ENCODE measurements at places on chromosomes 2 and 18.

DNA sequence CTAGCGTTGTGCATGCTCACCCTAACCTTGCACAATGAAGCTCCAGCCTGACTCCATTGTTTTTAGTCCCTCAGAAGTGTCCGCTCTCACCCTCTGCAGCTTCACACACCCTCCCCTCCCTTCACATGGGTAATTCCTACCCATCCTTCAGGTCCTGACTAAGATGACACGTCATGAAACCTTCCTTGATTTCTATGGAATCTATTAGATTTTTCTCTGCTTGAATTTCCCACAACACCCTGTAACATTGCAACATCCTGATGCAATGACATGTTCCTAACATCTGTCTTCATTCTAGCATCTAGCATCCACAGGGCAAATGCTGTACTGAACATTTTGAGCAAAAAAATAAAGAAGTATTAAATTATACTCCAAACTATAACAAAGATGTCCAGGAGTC lies 77.0 kb upstream of the PID1 start:
- no peak for DNase-seq

DNA sequence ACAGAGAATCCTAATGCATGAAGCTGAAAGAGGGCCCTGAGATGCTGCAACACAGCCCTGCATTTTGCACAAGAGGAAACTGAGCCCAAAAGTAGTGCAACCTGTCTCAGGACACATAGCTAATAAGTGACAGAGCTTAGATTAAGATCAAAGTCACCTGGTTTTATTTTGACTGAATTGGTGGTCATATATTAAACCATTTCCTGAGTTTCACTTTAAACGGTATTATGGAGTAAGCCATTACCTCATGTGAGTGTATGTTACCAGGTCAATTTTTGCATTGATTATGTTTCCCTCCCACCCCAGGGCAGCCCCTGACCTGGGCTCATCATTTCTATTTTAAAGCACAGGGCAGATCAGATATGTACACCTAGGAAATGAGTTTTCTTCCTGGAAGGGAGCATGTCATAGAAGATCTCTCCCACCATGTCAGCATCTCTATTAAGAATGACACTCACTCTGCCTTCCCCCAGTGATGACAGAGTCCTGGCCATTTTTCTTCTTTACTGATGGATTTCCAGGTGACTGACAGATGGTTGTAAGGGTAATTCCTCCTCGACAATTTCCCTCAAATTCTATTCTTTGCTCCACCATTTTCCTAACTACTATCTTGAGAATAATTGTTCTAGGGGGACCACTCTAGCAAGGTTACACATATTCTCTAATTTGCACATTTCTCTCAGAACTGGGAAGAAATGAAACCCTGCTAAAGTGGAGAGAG lies 441.3 kb upstream of the SLC14A2 start:
- DNase-seq, result no peak

DNA sequence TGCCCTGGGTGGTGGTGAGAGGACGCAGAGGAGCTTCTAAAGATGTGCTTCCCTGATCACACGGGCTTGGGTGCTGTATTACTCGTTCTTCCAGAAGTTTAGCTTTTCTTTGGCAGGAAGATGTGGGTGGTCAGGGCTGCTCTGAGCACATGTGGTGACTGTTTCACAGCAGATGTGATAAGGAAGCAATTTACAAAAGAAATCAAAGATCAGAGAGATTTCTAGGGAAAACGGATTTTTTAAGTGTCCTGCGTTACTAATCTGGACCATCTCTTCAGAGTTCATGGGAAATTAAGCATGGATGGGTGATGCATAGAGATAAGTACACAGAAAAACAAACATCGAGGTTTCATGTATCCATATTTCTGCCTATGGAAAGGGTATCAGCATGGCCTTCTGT lies 99.4 kb downstream of the WDSUB1 start:
- no peak for DNase-seq

- peak; percentile 68 for DNase-seq
Measured at GRCh38 chr2:239192456-239192855, 208.4 kb downstream of the HDAC4 start.

DNA sequence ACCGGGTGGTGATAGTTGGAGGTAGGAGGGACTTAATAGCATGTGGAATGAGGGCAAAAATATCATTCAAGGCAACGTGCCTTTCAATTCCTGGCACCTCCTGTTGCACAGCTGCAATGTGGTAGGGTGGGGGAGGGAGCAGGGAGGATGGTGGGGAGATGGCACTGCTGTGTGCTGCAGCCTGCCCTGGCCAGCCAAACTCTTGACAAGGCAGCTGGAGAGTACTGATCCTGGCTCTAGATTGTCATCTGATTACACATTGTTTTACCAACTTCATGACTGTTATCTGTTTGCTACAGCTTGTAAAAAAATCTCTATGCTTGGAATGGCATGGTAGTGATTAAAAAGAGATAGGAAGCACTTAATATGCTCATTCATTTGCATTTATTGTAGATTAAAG lies 47.7 kb downstream of the PLCL1 start:
- DNase-seq, result no peak

DNA sequence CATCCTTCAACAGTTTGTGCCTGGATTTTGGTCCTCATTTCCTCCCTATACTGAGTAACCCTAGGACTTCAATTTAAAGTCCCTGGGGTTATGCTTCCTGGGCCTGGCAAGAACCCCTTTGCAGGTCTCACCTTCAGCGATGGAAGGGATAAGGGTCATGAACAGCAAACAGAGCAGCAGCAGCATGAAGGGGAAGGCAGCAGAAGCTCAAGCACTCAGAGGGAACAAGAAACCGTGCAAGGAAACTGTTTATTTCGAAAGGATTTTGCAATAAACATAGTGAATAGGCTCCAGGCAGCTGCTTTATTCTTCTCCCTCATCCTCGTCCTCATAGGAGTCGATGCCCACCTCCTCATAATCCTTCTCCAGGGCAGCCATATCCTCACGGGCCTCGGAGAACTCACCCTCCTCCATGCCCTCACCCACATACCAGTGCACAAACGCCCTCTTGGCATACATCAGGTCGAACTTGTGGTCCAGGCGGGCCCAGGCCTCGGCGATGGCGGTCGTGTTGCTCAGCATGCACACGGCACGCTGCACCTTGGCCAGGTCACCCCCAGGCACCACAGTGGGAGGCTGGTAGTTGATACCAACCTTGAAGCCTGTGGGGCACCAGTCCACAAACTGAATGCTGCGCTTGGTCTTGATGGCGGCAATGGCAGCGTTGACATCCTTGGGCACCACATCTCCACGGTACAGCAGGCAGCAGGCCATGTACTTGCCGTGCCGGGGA lies 2.8 kb upstream of the TUBA4B start:
- DNase-seq, result no peak

DNA sequence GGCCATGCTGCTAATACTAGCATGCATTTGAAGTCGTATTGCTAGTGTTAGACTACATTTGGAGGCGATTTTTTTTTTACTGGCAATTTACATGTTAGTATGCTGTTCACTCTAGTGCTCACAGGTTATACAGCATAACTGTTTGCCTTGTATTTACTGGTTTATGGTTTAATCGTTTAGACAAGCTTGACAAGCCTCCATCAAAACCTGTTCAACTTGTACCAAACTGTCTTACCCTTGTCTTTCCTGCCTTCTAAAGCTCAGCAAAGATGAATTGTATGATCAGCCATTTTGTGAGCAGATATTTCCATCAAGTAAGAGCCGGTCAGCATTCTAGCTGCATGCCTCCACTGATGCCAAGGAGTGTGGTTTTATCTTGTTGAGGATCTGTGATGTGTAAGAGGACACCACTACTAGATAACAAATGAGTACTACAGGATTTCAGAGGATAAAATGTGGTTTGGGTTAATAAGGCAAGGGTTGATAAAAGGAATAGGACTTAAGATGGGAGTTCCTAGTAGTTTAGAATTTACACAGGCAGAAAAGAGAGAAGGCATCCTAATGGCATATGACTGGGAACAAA lies 68.4 kb upstream of the ITM2C start:
- no peak for DNase-seq

DNA sequence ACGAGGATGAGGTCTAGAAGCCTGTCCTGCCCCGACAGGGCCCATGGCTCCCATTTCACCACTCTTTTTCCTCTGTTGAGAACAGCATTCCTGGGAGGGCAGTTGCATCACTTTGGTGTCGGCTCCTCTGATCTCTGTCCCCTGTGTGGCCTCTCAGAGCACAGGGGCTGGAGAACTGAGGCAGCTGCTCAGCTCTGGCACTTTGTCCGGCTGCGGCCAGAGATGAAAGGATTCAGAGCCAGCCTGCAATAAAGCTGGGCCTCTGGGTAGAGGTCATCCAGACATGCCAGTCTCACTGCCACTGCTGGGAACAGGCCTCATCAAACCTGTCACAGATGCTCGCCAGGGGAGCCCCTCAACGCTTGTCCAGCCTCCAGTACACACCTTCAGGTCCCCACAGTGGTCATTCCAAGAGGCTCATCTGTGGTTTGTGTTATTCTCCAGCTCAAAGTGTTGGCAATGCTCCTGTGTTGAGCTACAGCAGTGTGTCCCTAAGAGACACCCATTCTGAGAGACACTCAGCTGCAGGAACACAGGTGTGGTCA lies 13.1 kb upstream of the ROCK2 start:
- no peak for DNase-seq

- no peak for DNase-seq
Measured at GRCh38 chr2:30261695-30262211, 30.4 kb downstream of the LBH start.

- no peak for DNase-seq
Measured at GRCh38 chr2:175441181-175441761, 259.8 kb upstream of the ATP5MC3 start.

DNA sequence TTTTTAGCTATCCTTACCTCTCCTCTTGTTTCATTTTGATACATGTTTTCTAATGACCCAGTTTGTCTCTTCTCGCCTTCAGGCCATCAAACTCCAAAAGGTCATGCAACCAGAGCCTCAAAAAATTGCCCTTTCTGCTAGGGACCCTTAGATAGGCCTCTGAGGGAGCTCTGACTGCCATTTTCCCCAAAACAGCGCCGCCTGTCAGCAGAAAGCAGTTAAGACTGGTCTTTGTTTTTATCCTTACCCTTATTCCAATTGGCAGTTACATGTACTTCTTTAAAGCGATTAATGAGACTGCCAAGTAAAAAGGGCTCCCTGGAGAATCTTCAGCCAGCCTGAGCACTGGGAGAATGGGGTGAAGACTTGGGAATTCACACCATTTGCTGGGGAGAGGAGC lies 55.1 kb upstream of the RIT2 start:
- no peak for DNase-seq

DNA sequence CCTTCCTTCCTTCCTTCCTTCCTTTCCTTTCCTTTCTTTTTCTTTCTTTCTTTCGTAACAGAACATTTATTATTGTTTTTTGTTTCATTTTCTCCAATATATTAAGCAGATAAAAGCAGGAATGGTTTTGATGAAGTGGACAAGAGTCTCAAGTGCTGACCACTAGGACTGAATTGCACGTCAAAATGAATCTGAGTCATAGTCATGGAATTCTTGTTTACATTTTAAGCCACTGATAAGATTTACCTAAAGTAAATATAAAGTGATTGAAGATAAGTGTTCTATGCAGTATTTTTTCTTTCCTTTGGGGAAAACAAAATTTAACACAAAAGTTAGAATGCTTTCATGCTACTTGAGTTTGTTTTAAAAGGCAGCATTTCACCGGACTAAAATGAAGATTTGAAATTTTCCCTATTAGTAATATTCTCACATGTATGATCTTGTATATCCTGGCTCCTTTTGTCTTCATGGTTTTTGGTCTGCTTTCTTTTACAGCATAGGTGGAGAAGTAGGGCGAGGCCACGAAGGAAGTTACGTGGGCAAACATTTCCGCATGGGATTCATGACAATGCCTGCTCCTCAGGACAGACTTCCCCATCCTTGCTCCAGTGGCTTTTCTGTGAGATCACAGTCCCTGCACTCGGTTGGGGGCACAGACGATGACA lies 113.5 kb downstream of the NYAP2 start:
- no peak for DNase-seq

GRCh38 chr2:205860181-205860580 lies 177.9 kb downstream of the NRP2 start:
- no peak for DNase-seq

DNA sequence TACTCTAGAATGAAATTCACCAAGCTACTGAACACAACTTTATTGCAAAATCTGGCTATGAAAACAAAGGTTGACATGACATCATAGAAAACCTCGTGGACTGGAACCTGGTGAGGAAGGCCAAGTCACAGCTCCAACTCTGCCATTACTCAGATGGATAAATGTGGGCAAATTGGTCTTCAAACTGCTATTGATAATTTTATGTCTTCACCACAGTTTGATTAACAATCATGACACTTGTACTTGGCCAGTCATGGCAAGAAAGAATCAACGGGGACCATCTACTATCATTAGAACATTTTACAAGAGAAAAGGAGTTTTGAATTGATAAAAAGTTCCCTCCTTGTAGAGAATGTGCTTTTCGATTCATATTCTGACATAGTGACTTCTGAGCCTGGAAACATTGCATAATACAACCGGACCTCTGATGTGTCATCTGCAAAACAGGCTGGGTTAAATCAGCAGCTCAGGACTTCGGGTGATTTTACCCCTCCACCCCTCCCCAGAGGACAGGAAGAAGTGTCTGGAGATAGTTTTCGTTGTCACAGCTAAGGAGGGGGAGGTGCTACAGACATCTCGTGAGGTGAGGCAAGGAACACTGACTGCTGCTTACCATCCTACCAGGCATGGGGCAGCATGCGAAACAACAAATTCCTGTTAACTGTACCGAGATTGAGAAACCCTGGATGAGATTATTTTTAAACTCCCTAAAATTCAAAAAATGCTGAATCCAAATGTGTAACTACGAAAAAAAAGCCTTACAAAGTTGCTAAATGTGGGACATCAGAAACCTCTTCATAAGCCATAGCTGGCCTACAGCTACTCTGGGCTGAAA lies 8.4 kb downstream of the L3MBTL4 start:
- DNase-seq, result no peak

DNA sequence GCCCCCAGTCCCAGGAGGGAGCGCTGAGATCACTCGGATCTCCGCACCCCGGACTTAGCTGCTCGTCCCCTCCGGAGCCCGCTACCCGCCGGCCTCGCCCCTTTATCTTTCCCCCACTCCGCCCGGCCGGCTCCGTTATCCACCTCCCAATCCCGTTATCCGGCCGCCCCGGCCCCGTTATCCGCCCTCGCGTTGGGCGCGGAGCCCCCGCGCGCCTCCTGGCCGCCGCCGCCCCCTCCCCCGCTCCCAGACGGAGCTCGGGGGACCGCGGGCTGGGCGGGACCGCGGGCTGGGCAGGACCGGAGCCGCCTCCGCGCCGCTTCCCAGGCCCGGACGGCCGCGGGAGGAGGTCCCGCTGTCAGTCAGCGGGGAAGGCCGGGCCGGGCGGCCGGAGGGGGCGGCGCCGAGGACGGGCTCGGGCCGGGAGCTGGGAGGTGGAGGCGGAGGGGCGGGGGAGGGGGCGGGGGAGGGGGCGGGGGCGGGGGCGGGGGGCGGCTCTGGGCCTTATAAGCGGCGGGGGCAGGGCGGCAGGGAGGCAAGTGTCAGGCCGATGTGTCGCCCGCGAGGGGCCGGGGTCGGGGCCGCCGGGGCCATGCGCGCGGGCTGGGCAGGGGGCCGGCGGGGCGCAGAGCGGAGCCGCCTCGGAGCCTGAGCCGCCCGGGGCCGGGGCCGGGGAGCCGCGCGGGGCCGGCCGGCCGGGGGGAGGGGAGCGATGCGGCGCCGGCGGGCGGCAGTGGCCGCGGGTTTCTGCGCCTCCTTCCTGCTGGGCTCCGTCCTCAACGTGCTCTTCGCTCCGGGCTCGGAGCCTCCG lies at the start of gene PKDCC:
Gene PKDCC (plus strand): TSS at position 534 of the 811 bp plus-strand sequence. CDS start 179 bp downstream, at position 713.
- no peak for DNase-seq

- no peak for DNase-seq
Measured at GRCh38 chr2:212274215-212274614, 264.4 kb downstream of the ERBB4 start.

- DNase-seq, result no peak
Measured at GRCh38 chr2:44934038-44934982, 7.2 kb upstream of the SIX3 start.

All from mesenteric fat pad (tissue), 1 donor.